Activated CD4-positive, alpha-beta T cell treated with anti-CD3 and anti-CD28 coated beads, Interleukin-2, amount 10 ng/mL, durations not matched to agents 7 days and 5 days (primary cell): ENCODE measurements at places on chromosomes 16 and 17. TPM values are rescaled to one million over a fixed set of nuclear protein-coding genes. Genes with fewer than 3 reads are reported as not detected.

- no peak for DNase-seq
- no peaks in the 10 kb centered on the region for H3K4me1 ChIP-seq
- H3K27me3 ChIP-seq: peaks cover 2% of the 10 kb centered on the region
- no peaks in the 10 kb centered on the region for H3K36me3 ChIP-seq
Observed at GRCh38 chr17:56284482-56284881, 131.2 kb downstream of the ANKFN1 start.

GRCh38 chr17:44115585-44116415, 7.6 kb downstream of the HDAC5 start:
- H3K27ac ChIP-seq: no peak overlapping the region
- H3K4me3 ChIP-seq: no peak overlapping the region
- H3K27me3 ChIP-seq: no peaks in the 10 kb centered on the region
- peaks cover 17% of the 10 kb centered on the region for H3K4me1 ChIP-seq
- peak; percentile 30 for DNase-seq

DNA sequence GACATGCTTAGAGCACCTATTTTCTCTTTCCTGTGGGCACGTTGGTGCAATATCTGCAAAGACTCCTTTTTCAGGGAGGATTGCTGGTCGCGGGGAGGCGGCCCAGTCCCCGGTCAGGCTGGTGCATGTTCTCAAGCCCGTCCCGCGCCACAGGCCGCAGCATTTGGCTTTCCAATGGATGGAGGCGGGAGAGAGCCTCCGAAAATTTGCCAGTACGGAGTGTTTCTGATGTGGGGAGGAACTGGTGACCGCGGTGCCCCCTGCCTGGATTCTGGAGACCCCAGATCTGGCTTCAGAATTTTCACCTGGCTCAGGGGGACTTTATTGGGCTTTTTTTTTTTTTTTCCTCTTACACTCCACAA, 2.3 kb downstream of the CMIP start:
- DNase-seq: no peak
- H3K4me3 ChIP-seq: peak overlapping the region; percentile 85

GRCh38 chr16:88427376-88427775, 25.7 kb upstream of the ZFPM1 start:
- H3K4me3 ChIP-seq: no peak overlapping the region
- H3K4me1 ChIP-seq: peaks cover 2% of the 10 kb centered on the region
- DNase-seq: no peak
- H3K27ac ChIP-seq: no peak overlapping the region

TMEM114 gene
- total RNA-seq: not detected

DNA sequence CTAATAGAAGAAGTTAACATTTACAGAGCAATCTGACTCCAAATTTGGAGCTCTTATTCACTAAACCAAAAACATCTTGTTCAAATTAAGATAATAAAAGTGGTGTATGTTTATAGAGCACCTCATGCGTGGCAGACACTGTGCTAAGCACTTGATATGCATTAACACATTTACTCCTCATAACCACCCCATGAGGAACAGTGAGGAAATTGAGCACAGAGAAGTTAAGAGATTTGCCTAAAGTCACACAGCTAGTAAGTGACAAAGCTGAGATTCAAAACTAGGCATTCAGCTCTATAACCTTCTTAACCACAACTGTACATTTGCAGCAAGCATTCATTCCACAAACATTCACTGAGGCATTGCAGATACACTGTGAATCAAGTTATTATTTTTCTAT, 94.0 kb downstream of the VAT1L start:
- H3K4me1 ChIP-seq: no peaks in the 10 kb centered on the region
- peaks cover 3% of the 10 kb centered on the region for H3K27me3 ChIP-seq
- DNase-seq: no peak
- no peak overlapping the region for H3K27ac ChIP-seq
- no peaks in the 10 kb centered on the region for H3K36me3 ChIP-seq
- H3K4me3 ChIP-seq: no peak overlapping the region

GRCh38 chr17:50367401-50367800, 5.6 kb downstream of the MRPL27 start:
- no peaks in the 10 kb centered on the region for H3K27me3 ChIP-seq
- H3K36me3 ChIP-seq: peaks cover 42% of the 10 kb centered on the region
- H3K4me1 ChIP-seq: peaks cover 18% of the 10 kb centered on the region
- H3K27ac ChIP-seq: no peak overlapping the region
- DNase-seq: no peak

GDPD1 gene
- total RNA-seq: 2.2 TPM
